ENCODE measurements at places on chromosomes 1 and 21.

GRCh38 chr1:40955266-40955665 is 24.2 kb upstream of the CTPS1 start:
- DNase-seq = no peak

GRCh38 chr1:208248991-208249696 is 5.0 kb upstream of the PLXNA2 start:
- DNase-seq = no peak

DNA sequence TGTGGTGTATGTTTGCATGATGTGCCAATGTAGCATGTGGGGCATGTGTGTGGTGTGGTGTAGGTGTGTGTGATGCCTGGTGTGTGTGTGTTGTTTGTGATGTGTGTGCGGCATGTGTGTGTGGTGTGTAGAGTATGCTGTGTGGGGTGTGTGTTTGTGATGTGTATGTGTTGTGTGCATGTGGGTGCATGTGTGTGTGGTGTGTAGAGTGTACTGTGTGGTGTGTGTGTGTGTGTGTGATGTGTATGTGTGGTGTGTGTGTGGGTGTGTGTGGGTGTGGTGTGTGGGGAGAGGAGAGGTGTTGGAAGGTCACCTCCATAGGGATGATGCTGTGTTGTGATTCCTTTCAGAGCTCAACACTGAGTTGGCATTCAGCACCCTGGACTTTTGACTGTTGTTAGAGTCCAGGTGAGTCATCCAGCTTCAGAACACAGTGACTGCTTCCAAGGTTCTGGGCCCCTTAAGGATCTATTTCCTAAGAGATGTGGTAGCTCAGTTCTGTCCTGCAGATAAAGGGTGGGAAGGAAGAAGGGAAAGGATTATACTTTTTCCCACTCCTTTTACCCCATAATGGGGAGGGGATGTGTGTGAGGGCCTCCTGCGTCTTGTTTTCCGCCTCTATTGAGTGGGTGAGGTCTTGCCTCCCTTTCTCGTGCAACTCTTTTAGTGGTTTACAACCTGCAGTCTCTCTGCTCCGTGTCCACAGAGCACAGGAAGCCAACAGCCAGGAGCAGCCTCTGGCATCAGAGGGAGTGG is 47.6 kb downstream of the RHOU start:
- DNase-seq = no peak

DNA sequence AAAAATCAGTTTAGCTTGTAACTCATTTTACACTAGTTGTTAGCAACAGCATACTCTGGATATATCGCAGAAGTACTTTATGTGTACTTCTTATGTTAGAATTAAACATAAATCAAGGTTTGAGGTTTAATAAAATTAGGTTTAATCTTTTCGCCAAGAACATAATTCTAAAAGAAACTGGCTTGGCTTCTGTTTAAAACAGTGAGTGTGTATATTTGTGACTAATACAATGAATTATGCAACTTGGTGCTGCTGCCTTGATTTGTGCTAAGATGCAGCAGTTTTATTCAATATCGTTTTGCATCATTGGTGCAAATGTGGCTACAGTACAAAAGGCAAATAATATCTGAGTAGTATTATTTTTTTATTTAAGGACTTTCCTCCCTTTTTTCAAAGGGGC is 44.8 kb downstream of the USP25 start:
- DNase-seq = peak; percentile 25

DNA sequence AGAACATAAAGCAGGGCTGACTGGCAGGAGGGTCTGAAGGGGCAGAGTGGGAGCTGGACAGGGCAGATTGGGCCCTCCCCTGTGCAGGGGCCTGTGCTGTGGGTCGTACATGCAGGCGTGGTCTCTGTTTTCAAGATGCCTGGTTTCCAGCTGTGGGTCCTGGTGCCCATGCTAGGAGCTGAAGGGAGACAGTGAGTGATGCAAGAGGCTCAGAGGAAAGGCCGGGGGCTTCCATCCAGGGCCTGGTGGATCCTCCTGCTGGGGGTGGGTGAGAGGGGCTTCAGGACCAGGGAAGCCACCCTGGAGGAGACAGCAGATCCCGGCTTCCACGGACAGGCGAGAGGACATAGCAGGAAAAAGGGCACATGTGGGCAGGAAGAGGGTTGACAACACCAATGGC is 349.0 kb upstream of the VAMP3 start:
- DNase-seq = no peak

GRCh38 chr21:39934895-39935294 is 67.7 kb downstream of the PCP4 start:
- no peak for DNase-seq
